ENCODE measurements at places on chromosomes 1 and 21. TPM values are rescaled to one million over a fixed set of nuclear protein-coding genes. Genes with fewer than 3 reads are reported as not detected.
A peak's percentile ranks its signal among the peaks of the same experiment; 100 is the strongest.

- no peak for DNase-seq
Measured at GRCh38 chr1:207981976-207982375, 71.1 kb upstream of the CD34 start.

DNA sequence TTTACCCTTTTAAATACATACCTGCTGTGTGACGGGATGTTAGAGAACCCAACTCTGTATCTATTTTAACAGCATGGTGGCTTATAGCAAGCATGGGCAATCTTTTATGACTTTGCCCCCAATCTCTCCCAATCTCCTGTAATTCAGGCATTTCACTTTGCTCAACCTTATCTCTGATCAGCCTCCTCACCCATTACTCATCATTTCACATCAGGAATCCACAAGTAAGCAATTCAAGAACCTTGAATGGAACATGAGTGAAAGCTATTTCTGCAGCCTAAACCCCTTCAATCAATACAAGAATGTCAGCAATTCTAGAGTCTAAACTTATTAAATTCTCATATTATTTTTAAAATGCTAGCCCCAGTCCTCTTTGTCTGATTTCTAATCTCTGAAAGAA lies 199.8 kb downstream of the ST6GALNAC3 start:
- no peak for DNase-seq

- DNase-seq, result peak; percentile 87
Measured at GRCh38 chr1:23562137-23562876, 3.0 kb upstream of the ID3 start.

SLC19A1 gene
- total RNA-seq, result 7.0 TPM

GRCh38 chr1:223715604-223716172 lies 3.3 kb downstream of the CAPN2 start:
- no peak for DNase-seq

DNA sequence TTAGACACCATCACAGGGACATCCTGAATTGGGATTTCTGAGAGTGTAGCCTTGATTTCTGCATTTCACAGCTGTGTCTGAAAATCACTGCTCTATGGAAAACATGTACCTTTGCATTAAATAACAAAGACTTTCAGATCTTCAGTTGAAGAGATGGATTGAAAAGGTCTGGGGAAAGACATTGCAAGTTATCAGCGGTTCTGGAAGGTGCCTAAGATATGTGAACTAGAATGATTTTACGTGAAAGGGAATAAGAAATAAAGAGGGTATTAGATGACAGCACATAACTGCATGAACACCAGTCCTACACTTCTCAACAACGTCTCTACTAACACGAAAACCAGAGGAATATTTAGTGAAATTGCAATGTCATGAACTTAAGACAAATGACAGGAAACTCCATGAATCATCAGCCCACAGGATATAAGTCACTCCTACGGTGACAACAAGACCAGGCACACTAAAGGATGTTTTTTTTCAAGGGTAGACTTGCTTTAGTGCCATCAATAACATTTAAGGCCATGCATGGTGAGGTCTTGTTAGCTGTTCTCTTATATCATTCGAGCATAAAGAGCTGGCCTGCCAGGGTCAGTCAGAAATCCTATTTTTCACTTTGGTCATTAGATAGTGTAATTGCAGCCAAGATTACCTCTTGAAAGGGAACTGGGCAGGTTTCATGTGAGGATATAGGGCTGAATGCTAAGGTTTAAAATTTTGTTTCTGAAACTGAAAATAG lies 283.1 kb downstream of the GRIK1 start:
- no peak for DNase-seq

LCE1B gene
- not detected for total RNA-seq
